ENCODE measurements at places on chromosomes 1 and 21.

DNA sequence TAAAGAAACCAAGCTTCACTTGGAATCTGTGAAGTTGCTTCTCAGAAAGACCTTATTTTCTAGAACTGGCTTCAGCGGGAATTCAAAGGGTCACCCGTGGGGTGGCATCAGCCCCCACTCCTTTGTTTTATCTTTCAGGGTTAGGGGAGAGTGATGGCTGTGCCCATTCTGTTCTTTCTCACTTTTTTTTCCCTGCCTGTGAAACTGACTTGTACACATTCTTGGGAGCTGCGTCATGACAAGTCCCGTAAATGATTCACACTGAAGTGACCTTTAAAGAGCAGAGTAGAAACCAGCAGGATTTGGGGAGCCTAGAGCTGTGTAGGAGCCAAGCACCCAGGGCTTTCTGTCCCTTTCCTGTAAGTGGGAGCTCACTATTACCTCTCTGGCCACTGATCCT lies 43.8 kb downstream of the SLC44A3 start:
- DNase-seq: no peak

DNA sequence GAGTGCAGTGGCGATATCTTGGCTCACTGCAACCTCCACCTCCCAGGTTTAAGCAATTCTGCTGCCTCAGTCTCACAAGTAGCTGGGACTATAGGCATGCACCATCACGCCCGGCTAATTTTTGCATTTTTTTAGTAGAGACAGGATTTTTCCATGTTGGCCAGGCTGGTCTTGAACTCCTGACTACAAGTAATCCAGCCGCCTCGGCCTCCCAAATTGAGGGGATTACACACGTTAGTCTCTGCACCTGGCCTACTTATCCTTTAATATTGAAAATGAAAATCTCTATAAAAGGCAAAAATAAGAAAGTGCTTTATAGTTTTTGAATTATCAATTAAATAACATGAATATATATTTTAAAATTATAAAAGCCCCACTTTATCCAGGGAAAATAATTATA lies 190.6 kb downstream of the DPYD start:
- DNase-seq: no peak

DNA sequence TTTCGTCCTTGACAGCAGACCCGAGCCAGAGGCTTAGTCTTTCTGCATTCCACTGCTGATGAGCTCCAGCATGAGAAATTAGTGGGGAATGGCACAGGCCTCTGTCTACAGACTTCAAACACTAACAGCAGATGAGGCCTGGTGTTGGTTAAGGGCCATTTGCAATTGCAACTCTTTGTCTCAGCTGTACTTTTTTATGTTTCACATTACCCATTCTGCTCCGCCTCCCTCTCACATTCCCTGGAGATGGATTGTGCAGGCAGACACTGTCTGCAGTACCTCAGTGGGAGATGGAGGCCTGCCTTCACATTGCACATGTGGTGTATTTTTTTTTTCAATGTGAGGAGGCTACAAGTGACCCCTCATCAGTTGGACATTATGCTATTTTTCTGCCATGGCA lies 370.2 kb downstream of the DUSP10 start:
- DNase-seq: no peak

GRCh38 chr1:222266223-222267196 lies 281.4 kb downstream of the HHIPL2 start:
- no peak for DNase-seq

DNA sequence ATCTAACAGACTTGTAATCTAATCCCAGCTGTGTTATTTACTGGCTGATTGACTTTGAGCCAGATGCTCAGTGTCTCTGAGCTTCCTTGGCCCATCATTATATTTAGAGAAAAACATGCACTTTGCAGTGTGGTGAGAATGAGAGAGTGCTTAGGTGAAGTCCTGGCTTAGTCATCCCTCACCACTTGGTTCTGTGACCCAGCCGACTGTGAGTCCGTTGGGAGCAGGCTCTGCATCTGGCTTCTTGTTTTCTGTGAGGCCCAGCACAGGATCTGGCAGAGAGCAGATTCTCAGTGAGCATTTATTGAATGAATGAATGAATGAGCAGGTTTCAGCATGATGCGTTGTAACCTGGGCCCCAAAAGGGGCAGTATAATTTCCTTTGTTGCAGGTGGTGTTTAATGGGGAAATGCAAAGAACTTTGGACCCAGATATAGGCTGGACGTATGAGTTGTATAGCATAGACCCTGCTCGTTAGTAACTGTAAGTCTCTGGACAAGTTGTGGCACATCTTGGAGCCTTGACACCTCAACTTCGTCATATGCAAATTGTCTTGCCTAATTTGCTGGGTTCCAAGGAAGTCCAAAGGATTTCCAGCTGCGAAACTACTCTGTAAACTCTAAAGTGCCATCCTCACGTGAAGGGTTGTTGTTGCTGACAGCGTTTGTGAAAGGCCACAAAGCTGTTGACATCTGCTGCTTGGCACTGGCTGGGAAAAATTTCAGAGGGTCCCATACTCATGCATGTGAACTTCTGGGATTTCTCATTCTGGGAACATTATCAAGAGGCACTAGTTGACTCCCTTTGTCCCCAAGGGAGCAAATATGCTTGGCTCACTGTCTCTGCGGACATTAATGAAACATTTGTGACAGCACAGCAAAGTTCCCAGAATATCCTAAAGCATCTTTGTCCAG lies 138.8 kb upstream of the USP24 start:
- DNase-seq: no peak

DNA sequence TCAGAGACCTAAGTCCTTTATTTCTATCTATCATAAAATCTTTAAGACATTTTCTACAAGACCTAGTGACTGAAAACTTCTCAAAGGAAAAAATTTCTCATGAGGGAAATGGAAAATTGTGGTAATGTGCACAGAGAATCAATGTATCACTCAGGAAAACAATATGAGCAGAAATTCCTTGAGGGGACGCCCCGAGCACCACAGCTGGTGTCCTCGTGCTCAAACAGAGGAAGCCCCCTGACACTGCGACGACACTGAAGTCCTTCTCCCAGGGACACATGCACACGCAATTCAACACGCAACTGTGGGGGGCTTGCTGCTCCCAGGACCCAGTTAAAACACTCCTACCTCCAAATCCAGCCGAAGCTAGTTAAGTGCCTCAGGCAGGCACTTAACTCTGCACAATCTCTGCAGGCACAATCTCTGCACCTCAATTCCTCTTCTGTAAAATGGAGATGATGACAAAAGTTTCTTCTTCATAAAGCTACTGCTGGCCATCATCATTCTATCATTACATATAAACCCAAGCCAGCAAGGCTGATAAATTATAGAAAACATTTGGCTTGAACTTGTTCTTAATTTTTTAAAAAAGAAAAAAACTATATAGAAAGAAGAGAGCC lies 16.0 kb downstream of the ZBTB17 start:
- DNase-seq: no peak

DNA sequence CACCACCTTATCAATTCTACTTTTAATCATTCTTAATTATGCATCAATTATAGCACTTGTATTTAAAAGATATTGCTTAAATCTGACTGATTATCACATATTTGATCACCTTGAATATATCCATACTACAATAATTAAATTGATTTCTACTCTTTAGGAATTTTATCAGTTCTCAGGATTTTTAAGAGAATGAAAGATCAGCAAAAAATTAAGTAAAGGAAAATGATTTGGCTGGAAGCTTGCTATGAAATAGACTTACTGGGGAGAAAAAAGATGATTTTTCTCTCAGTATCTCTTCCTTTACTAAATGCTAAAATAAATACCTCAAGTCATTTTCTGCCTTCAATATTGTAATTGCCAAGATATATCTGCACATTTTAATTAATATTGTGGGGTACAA lies 848.6 kb downstream of the LTN1 start:
- no peak for DNase-seq

DNA sequence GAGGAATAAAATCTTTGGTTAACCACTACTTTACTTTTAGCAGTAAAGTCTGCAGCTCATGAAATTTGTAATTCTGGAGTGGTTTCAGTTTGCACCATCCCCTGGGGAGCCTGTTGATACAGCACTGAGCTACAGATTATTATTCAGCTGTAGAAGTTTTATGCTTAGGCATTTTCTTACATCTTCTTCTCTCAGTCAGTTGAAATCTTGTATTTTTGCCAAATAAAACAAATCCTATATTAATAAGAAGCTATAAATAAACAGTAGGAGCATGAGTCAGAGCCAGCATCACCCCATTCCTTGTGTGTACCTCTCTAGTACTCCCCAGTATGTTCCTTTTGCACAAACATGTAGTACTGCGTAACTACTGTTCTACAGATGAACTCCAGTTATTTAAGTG lies 118.9 kb downstream of the ATF6 start:
- DNase-seq: no peak

DNA sequence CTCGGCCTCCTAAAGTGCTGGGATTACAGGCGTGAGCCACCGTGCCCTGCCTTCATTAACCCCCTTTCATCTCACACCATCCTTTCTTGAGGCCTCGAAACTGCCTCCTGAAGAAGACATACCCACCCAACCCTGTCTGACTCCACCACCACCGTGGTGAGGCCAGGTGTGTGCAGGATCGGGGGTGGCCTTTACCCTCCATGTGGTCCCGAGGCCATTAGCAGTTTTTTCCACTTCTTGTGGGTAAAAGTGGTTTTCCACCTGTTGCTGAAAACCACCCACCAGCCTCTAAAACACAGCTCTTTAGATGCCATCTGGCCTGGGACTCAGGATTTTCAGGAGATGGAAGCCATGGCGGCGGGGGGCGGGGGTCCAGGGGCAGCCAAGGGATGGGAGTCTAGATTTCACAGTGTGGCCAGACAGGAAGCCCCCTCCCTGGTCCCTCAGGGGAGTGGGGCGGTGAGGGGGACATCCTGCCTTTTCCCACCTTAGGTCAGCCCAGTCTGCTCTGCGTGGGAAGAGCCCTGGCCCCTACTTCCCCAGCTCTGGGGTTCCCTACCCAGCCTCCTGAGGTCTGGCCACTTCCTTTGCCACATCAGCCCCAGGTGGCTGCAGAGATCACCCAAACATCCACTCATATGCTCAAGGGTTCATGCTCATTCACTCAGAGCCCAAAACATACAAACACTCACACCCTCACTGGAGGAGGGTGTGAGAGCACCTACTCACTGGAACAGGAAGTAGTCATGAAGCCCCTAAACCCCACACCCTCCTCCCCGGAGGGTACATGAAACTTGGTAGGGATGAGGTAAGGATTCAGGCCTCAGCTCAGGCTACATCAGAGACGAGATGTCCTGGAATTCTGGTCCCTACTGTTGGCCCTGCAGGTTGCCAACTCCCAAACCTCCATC lies 2.3 kb downstream of the FGR start:
- DNase-seq: peak; percentile 41

GRCh38 chr1:207878939-207879338 lies 32.0 kb downstream of the CD34 start:
- no peak for DNase-seq

DNA sequence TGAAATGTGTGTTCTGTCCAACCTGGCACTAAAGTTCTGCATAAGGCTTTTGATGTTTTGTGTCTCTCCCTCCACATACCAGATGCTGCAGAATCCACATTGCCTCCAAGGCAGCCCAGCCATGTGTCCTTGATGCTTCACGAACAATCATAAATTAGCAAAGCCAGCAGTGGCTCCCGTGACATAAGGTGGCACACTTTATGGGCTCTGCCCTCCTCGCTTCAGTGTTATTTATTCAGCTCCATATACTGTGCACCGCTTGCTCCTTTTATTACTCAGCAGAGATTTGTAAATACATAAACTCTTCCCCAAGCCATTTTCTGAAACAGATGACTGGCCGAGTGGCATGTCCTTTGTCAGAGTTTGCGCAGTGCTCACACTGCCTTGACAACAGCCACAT lies 112.8 kb upstream of the SLC35F3 start:
- DNase-seq: no peak

DNA sequence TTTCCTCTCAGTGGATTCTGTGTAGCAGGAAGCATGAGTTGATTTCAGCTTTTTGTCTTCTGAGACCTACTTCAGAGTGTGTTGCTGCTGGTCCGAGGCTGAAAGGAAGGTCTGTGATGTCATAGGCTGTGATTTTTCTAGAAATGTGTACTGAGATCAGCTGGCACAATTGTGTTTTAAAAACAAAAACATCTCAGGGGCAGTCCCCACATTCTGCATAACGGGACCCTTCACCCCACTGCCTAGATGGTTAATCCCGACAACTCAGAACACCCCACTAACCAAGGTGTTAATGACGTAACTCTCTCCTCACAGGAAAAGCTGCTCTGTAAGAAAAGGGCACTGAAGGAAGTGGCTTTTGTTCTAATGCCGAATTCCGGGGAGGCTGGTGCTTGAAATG lies 59.8 kb upstream of the PPP2R5A start:
- DNase-seq: no peak

DNA sequence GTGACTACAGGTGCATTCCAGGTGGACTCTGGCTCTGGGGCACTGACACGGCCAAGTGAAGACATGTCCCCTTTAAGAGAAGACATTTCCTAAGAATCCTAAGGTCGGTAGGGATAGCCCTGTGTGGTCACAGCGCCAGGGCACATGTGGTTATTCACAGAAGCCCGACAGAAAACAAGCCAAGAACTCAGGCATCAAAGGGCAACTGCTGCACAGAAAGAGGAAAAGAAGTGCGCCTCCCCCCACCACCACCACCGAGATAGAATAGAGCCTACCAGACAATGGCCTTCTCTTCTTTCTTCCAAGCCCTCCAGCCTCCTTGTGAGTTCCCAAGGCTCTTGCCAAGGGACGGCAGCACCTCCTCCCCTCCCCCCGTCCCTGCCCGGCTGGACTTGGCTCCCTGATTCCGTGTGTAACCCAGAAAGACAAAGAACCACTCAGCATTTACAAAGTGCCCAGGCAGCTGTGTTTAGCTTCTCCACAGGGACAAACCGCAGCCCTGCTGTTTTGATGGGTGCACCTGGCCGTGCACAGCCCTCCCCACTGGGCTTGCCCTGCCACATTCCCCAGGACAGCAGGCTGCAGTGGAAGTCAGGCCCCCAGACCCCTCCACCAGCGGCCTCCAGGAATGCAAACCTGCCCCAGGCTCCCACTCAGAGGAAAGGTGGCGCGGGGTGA lies 30.2 kb downstream of the TMPRSS2 start:
- DNase-seq: no peak

- DNase-seq: no peak
Observed at GRCh38 chr1:157521056-157521455, 31.3 kb downstream of the FCRL5 start.

DNA sequence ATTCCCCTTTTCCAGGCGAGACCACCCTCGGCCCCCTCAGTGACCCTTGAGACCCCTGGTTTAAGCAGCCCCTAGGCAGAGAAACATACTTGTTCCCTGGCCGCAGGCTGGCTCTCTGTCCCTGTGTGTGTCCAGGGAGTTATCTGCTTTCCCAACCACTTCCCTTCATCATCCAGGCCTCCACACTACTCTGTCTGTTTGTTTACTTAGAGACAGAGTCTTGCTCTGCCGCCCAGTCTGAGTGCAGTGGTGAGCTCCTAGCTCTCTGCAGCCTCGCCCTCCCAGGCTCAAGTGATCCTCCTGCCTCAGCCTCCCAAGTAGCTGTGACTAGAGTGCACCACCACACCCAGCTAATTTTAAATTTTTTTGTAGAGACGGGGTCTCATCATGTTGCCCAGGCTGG lies 5.8 kb upstream of the VWA1 start:
- no peak for DNase-seq

- DNase-seq: no peak
Observed at GRCh38 chr1:23366598-23366997, 3.0 kb downstream of the ZNF436 start.

- no peak for DNase-seq
Observed at GRCh38 chr1:219398815-219399396, 214.0 kb downstream of the ZC3H11B start.

Measured in stimulated activated CD4-positive, alpha-beta T cell treated with anti-CD3 and anti-CD28 coated beads, TNF-alpha, amount 100 ng/mL, for 1 hour (primary cell).